ENCODE measurements at places on chromosomes 5 and 9. TPM values are rescaled to one million over a fixed set of nuclear protein-coding genes. Genes with fewer than 3 reads are reported as not detected.

- DNase-seq: no peak
Measured at GRCh38 chr5:53476531-53477480, 3.6 kb upstream of the FST start.

DNA sequence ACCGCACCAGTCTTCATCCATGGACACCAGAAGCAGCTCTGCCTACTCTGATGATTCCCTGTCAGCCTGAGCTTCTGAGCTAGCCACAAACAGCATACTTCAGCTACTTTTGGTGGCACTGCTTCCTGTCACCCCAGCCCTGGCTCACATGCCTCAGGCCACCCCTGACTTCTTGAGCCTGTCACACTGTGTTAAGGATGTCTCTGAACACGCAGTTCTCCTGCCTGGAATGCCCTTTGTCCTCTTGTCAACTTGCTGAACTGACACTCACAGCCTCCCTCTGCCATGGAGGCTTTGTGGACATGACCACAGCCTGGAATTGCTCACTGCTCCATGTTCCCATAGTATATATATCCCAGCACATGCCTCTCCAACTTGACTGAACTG, 7.2 kb downstream of the MACROH2A1 start:
- DNase-seq: no peak

PCDHB4 gene
- polyA plus RNA-seq: 0.05 TPM

LRRC70 gene
- polyA plus RNA-seq: 0.22 TPM

BRD9 gene
- 14.4 TPM for polyA plus RNA-seq
